Retinal pigment epithelial cell (primary cell): ENCODE measurements at places on chromosomes 6 and 20.

DNA sequence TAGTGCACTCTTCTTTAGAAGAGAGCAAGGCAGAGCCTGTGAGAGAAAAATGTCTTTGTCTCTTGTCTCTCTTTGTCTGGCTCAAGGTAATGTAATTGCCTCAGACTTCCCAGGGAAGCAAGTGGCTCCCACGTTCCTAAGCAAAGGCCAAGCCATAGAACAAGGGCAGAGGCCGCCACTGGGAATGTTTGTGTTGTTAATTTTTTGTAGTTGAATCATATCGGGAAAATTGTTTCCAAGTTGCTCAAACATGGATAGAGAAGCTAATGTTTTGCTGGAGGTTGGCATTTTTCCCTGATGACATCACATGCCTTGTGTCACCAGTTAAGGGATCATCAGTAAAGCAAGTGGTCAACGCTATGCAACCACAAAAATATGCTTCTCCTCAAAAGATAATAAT is 211.5 kb upstream of the FOXA2 start:
- DNase-seq: peak; percentile 92

GRCh38 chr6:98215531-98215930 is 618.8 kb upstream of the POU3F2 start:
- DNase-seq: no peak

GRCh38 chr6:161227004-161227960 is 46.6 kb downstream of the AGPAT4 start:
- DNase-seq: no peak

DNA sequence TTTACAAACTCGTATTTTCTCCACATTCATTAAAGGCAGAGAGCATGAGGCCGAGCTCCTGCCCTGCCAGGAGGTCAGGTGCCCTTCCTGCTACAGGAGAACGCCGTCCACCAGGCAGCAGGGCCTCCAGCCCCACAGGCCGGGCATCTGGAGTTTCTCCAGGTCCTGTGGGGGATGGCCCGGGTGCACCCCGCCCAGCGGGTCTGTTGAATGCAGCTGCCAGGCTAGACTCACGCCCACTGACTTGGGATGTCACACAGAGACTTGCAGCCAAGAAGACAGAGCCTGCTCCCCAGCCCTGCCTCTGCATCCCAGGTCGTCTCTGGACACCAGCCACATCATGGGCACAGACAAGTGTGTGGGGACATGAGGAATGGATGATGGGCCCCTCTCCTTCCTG is 376.4 kb downstream of the CDH4 start:
- DNase-seq: no peak

DNA sequence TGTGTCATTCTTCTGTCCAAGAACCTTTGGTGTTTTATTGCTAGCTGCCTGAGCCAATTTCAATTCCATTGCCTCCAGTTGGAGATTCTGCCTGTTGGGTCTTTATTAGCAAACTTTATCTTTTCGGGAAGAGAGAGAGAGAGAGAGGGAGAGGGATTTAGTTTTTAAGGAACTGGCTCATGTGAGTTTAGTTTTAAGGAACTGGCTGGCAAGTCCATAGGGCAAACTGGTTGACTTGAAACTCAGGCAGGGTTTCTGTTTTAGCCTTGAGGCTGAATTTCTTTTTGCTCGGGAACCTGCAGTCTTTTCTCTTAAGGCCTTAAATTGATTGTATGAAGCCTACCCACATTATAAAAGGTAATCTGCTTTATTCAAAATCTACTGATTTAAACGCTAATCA is 23.0 kb downstream of the BCKDHB start:
- no peak for DNase-seq

DNA sequence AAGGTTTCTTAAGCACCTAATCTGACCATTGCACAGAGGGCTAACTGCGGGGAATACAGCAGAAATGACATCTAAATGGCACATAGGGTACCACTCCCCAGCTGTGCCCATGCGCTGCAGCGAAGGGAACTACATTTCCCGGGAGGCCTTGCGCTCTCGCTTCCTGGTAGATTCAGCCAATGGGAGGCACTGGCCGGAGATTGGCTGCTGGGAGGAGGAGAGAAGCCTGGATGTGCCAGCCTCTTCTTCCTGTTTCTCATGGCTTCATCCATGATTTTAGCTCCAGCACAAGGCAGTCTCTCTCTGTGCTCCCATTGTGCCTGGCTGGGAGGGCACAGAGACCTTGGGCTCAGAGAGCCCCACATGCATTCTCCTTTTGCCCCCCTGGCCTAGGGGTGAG is 101.7 kb upstream of the FOXA2 start:
- DNase-seq: no peak

GRCh38 chr20:11376998-11377397 is 540.7 kb upstream of the BTBD3 start:
- DNase-seq: no peak

- no peak for DNase-seq
Measured at GRCh38 chr6:134175532-134176263, 123.3 kb upstream of the SLC2A12 start.

- DNase-seq: no peak
Measured at GRCh38 chr6:30074331-30075093, 1.1 kb downstream of the RNF39 start.
